ENCODE measurements at places on chromosomes 2 and 18. TPM values are rescaled to one million over a fixed set of nuclear protein-coding genes. Genes with fewer than 3 reads are reported as not detected.

Gene ANKRD62
- not detected for total RNA-seq

Gene SCN7A
- not detected for total RNA-seq

Gene RTKN
- 0.80 TPM for total RNA-seq

Gene PAX8
- 2.5 TPM for total RNA-seq

Gene CDH20
- total RNA-seq: 0.14 TPM

Gene SOS1
- total RNA-seq: 168 TPM

Gene MTA3
- 35.6 TPM for total RNA-seq

Gene FIGN
- total RNA-seq: not detected
